Activated T-helper 1 cell treated with anti-CD3 and anti-CD28 coated beads, Interleukin-2, amount 50 U/mL, for 16 hours (primary cell): ENCODE measurements at places on chromosomes 16 and 17.

DNA sequence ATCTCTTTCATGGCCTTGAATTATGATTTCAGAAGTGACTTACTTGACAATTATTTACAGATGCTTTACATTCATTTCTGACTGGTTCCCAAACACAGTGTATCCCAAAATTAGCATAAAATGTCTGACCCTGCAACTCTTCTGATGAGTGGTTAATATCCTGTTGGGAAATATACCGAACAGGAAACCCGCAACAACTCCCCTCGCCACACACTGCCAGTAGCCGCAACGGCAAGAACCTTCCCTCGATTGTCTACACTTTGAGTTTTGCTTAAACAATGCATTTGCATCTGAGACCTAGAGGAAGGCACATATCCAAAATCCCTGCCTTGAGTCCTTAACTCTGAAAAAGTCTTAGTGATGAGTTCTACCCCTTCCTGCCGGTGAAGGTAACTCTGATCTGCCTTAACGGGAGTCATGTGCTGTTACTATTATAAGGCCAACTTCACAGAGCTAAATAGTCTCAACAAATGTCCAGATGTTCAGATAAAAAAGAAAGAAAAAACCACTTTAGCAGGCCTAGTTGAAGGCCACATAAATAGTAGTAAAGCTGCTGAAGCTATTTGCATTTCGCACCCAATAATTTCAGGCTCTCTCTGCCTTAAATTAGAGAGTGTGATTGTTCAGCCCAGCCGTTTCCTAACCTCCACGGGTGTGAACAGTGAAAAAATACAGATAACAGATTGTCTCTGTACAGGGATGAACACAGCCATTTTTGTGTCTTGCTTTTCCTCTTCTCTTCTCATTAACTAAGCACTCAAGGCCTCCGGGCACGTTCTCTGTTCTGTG is 321.1 kb downstream of the HS3ST3B1 start:
- DNase-seq = no peak

DNA sequence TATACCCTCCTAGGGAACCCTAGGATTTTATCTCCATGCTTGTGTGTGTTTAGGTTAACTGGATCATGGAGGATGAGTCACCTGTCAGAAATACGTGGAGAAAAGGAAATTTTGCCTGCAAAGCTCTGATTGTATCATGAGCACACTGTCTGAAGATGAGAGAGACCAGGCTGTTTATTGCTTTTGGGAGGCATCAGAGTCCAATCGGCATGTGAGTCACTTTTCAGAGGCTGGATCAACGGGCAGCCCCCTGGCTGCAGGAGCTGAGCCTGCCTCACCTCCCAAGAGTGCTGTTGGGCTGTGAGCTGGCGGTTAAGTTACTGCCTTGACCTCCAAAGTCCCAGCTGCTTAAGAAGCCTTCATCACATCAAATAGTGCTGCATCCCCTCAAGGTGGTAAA is 41.5 kb upstream of the MED9 start:
- no peak for DNase-seq

DNA sequence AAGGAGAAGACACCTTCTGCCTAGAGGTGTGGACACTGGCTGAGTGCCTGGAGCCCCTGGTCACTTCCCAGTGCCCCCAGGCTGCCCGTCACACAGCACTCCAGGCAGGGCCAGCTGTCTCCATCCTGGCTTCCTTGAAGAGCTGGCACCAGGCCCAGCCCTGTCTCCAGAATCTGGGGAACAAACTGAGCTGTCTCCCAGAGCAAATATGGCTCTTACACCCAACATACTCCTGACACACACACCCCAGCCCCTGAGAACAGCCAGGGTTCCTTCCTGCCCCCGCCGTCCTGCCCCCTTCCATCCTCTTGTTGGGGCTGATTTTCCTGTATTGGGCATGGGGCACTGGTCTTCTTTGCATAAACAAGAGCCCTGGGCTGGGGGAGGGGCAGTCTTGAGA is 9.1 kb downstream of the NHERF1 start:
- DNase-seq = no peak

DNA sequence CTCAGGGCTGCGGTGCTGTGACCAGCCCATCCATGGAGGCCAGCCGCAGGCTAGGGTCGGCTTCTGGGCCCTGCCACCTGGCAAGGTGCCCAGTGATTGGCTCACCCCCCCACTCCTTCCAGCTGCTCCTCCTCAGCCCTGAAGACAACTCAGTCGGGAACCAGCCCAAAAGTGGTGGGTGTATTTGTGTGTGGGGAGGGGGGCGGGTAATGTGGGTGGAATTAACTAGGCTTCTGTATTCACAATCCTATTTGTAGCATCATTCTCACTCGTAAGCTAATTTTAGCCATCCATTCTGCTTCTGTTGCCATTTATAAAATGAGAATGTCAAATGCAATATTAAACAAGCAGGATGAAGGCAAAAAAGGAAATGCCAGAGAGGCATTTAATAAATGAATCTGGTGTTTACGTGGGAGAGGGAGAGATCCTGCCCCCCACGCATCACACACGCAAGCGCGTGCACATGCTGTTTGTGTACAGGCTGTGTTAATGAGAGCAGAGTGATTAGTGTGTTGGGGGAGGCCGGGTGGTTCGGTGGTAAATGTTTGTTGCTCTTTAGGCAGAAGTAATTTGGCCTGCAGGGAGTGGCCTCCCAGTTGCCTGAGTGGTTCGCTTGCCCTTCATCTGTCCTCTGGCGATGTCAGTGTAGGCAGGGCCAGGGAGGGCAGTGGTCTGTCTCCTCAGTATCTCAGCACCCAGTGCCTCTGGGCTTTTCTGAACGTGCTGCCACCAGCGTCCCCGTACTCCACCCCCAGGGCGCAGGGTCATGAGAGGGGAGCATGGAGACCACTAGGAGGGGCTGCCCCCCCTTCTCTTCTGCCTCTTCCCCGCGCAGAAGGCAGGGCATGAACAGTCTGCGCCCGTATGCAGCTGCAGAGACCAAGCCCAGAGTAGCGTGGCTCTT is 140.1 kb downstream of the CCDC182 start:
- DNase-seq = no peak

DNA sequence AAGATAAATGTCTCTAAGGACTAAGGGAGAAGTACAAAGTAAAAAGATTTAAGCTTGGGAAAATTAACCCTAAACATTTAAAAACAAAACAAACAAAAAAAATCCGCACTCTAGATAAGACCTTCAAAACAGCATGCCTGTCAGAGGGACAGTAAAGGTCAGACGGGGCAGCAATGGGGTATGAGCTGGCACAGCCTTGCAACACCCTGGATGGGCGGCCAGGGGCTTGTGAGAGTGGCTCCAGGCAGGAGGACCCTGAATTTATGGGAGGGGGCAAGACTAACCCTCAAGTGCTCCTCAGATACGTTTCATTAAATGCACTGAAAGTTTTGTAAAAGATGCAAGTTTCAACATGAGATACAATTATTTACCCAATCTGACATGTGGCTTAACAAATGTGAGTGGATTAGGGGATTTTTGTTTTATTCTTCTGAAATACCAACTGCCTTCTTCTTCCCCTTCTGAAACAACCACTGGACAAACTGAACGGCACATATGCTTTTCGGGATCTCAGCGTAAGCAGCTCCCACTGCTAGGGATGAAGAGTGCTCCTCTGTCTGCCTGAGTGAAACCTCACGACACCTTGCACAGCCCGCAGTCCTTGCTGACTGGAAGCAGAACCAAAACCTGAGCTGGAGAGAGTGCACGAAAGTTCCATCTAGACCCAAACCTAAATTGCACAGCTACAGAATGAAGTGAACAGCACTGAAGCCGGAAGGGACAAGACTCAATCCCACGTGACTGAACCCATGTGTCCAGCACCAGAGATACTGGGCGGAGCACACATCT is 128.4 kb downstream of the ANKRD11 start:
- DNase-seq = no peak

DNA sequence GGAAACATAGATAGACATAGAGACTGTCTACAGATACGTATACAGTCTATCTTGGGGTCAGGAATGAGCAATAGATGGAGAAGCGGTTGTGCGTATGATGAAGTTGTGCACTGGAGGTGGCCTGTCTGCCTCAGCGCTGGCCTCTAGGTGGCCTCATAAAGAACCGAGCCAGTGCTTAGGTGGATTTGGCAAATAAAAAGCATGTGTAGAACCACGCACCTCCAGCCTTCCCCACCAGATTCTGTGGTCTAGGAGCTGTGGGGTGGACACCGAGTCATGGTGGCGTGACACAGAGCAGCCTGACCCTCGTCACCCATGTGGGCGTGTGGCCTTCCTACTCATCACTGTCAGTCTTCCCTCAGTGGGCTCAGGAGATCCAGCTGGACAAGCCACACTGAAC is 34.0 kb downstream of the PGS1 start:
- DNase-seq = no peak

DNA sequence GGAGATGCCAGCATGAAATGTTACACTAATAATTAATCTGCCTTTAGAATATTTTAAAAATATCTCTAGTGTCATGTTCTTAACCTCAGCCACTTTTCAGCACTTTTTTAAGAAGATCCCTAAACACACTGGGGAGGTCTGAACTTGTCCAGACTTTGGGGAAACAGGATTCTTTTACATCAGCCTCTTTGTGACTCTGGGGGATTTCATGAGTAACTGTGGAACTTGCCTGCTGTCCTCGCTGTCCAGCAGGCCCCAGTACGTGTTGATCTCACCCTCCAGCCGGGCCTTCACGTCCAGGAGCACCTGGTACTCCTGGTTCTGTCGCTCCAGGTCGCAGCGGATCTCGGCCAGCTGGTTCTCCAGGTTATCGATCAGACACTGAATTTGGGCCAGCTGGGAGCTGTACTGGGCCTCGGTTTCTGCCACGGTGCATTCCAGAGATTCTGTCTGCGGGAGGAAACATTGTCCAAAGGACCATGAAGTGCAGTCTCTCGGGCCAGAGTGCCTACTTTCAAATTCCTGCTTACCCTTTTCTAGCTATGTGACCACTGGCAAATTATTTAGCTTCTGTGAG is 5.5 kb downstream of the KRT40 start:
- no peak for DNase-seq

- no peak for DNase-seq
These were observed 213.6 kb upstream of the CDH5 start for GRCh38 chr16:66152823-66153393.

DNA sequence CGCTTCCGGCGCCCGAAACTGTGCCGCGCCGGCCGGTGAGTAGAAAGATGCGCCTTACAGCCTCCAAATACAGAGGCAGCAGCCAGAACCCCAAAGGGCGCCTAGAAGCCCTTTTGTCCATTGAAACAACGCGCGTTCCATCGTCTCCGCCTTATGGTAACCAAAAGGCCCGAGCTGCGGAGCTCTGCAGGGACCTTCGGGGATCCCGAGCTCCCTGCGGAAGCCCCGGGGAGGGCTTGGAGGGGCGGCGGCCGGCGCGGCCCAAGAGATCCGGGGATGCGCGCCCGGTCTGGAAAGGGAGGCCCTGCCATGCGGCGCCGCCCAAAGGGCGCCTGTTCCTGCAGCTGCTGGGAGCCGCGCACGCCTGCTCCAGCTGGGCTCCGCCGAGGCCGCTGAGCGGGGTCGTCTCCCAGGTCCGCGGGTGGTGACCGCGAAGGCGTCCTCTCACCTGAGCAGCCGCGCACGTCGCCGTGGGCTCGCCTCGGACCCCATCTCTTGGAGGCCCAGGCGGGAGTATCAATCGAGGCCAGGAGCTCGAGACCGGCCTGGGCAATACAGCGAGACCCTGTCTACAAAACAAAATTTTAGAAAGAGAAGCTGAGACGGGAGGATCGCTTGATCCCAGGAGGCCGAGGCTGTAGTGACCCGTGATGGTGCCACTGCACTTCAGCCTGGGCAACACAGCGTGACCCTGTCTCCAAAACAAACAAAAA is 742 bp upstream of the FBXO31 start:
- peak; percentile 37 for DNase-seq

DNA sequence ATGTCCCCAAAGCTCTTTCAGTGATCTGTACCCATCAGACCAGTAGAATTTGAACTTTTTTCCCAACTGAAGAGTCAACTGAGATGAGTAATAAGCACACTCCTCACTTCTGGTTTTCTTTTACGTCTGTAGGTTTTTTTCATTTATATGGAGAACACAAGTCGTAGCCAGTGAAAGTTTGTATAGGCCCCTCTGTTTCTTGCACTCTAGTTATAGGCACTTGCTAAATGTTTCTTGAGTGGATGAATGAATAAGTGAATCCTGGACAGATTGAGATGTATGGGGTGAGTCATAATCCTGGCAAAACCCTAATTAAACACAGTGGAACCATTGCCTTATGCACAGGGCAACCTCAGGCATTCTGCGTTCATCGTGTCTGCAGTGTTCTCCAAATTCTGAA is 193.7 kb upstream of the TBX2 start:
- DNase-seq = no peak

GRCh38 chr17:44350733-44351226 is 5.7 kb downstream of the GRN start:
- peak; percentile 40 for DNase-seq

GRCh38 chr16:13203725-13204124 is 302.3 kb downstream of the SHISA9 start:
- no peak for DNase-seq

DNA sequence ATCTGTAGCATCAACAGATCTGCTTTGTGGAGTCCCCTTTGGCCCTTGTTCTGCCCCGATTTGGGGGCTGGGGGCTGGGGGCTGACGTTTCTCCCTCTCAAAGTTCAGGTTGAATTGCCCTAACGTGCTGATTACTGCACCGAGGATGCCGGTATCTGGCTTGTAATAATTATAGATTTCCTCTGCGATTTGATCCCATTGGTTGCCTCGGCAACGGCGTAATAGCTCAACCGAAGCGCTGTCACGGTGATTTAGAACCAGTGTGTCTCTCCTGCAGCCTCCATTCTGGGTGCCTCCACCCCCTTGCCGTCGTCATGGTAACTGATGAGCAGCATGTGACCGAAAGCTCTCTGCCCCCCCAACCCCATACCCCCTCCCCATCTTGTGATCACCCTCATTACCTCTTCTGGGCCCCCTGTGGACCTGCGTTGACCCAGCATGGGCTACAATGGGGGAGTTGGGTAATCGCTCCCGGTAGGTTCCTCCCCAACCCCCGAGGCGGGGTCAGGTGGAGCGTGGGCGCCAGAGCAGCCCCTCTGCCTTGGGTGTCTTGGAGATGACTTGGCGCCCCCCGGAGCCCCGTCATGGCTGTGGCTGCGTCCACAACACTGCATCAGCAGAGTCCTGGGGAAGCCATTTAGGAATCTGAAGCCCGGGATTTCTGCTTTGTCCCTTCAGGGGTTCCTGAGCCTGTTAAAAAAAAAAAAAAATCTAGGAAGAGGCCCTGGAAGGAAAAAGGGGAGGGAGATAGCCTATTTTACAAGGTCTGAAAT is 38.4 kb downstream of the ABAT start:
- DNase-seq = no peak
